ENCODE measurements at places on chromosomes 4 and X.

DNA sequence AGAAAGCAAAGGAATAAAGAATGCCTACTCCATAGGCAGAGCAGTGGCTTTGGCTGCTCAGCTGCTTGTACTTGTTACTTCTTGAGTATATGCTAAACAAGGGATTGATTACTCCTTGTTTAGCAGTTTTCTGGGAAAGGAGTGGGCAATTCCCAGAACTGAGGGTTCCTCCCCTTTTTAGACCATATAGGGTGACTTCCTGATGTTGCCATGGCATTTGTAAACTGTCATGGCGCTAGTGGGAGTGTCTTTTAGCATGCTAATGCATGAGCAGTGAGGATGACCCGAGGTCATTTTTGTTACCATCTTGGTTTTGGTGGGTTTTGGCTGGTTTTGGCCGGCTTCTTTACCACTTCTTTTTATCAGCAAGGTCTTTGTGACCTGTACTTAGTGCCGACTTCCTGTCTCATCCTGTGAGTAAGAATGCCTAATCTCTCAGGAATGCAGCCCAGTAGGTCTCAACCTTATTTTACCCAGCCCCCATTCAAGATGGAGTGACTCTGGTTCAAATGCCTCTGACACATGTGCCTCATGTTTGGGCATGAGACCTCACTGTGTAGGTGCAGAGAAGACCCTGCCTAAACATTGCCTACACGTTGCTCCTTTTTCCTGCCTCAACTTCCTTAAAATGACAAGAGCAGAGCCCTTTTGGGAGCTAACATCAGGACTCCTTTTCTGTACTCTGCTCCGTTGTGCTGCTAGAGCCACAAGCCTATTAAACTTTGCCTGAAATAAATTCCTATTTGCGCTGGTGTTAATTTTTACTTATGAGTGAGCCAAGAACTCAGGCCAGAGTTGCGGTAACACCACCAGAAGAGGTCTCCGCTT, 21.0 kb upstream of the UBA6 start:
- peak; percentile 73 for DNase-seq

DNA sequence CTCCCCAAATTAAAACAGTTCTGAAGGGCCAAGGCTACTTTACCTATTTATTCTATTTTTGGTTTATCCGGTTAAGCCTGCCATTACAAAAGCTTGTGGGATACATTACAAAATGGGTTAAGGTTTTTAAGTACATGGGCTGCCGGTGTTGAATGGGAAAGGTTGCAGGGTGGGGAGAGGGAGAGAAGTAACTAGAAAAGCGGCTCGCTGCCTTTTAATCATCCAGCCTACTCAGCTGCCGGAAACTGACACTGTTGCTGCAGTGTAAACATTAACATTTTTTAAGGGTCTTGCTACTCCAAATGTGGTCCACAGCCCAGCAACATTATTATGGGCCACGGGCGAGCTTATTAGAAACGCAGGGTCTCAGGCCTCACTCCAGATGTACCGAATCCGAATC, 1.5 kb upstream of the IL1RAPL1 start:
- no peak for DNase-seq

DNA sequence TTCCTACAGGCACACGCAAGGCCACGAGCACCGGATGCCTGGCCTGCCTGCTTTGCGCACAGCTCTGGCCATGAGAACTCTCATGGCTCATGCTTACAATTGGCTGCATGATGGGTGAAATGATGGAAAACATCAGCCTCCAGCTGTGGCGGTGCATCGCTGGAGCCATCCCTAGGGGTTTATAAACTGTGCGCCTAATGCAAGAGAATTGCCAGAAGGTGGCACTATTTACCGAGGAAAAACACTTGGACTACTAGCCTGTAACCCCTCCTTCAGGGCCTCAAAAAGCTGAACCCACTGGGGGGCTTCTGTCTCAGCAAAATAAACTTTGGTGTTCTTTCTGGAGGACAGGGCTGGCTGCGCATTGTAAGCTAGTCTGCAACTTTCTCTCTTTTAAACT, 51.9 kb downstream of the PHKA2 start:
- DNase-seq, result peak; percentile 12

DNA sequence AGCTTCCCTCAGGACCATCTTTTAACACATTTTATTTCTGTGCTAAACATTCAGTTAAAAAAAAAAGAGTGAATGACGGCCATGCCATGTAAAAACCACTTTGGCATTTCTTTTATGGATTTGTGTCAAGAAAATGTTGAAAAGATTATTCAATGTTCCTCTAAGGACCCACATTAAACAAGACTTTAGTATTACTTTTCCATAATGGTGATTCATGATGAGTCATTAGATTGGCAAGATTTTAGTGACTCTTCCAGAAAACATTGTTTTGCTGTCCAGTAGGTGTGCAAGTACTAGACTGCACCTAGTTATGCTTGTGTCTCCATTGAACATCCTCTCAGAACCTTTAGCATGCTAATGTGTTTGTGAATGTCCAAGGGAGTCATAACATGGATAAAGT, 748.6 kb downstream of the STPG2 start:
- no peak for DNase-seq

DNA sequence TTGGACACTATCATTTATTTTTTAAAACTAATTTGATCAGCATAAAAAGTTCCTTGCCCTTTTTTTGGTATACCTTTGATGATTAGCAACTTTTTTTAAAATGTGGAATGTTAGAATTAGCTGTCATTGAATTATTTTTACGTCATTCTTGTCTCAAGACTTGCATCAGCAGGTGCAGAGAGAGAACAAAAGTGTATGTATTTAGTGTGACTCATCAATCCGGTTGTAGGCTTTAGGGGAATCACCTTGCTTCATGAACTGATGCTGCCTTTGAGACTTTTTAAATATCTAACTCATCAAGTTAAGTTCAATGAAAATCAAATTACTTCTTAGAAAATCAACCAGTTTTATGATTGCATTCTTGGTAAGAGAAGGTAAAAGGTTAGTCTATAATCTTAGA, 125.1 kb downstream of the ARX start:
- no peak for DNase-seq

DNA sequence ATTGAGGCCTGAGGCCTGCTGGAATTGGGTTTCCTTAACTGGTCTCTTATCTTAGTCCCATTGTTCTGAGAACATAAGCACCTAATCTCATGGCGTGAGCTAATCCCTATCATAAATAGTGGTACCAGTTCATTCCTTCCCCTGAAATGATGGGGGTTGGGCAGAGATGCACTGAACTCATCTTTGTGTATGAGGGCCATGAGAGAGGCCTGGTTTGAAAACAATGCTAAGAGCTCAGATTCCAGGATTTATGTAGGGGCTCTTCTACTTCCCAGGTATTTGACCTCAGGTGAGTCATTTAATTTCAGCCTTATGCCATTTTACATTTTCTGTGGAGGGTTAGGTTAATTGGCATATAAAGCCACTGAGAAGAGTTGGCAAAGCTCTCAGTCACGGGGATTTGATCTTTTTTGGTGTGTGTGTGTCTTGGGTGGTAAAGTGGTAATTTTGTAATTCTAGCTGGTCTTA, 4.4 kb downstream of the RBM3 start:
- no peak for DNase-seq

- no peak for DNase-seq
These were observed 1180.9 kb upstream of the ADGRL3 start for GRCh38 chr4:60019180-60019579.

- no peak for DNase-seq
These were observed 16.2 kb downstream of the NPNT start for GRCh38 chr4:105911426-105911825.

DNA sequence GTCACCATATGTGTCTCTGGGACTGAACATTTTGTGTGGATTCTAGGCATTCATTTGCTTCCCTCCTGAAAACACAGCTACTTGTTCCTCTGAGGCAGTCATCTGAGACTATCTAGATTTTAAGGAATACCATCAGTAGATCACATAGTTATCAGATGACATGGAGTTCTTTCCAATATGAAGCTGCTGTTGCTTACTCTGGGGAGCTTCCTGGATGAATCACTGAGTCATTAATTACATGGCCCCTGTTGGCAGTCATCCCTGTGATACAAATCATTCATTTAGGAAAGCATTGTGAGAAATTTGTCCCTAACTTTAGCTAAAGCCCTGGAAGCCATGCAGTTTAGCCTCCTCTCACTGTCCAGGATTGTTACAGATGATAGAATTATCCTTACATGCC, 98.2 kb upstream of the ARSJ start:
- peak; percentile 93 for DNase-seq

DNA sequence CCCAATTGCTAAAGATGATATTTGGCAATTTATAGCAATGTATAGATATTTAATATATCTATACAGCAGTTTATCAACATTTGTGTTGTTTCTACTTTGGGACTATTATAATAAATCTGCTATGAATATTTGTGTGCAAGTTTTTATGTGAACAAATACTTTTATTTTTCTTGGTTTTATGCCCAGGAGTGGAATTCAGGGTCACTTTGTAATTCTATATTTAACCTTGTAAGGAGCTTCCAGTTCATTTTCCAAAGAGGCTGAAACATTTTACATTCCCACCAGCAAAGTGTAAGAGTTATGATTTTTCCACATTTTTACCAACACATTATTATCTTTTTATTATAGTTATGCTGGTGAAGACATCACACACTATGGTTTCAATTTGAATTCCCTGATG, 801.3 kb downstream of the PCDH18 start:
- no peak for DNase-seq

GRCh38 chrX:13397878-13398818, 78.3 kb upstream of the ATXN3L start:
- DNase-seq, result peak; percentile 96

DNA sequence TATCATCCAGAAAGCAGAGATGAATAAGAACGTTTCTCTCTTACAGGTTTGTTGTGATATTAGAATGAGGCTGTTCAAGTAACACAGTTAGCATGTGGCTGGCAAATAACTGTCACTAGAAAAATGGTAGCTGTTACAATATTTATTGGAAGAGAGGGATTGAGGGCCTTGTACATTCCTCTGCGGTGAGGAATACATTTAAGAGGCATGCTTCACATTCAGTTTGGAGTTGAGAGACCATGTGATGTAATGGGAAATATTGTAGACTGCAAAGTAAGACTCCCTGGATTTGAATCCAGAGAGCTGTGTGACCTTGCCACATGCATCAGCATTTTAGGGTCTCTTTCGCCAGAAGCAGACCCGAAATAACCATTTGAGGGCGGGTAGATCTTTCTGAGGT, 104.8 kb upstream of the KIT start:
- DNase-seq, result peak; percentile 82

DNA sequence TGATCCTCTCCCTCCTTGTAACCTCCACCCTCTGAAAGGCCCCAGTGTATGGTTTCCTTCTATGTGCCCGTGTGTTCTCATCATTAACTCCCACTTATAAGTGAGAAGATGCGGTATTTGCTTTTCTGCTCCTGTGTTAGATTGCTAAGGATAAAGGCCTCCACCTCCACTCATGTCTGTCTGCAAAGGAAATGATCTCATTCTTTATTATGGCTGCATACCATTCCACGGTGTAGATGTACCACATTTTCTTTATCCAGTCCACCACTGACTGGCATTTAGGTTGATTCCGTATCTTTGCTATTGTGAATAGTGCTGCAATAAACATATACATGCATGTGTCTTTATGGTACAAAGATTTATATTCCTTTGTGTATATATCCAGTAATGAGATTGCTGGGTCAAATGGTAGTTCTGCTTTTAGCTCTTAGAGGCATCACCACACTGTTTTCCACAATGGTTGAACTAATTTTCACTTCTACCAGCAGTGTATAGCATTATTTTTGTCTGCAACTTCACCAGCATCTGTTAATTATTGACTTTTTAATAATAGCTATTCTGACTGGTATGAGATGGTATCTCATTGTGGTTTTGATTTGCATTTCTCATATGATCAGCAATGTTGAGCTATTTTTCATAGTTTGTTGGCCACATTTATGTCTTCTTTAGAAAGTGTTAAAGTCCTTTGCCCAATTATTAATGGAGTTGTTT, 1030.9 kb downstream of the FSTL5 start:
- no peak for DNase-seq

GRCh38 chr4:21819086-21819485, 129.5 kb downstream of the KCNIP4 start:
- no peak for DNase-seq

DNA sequence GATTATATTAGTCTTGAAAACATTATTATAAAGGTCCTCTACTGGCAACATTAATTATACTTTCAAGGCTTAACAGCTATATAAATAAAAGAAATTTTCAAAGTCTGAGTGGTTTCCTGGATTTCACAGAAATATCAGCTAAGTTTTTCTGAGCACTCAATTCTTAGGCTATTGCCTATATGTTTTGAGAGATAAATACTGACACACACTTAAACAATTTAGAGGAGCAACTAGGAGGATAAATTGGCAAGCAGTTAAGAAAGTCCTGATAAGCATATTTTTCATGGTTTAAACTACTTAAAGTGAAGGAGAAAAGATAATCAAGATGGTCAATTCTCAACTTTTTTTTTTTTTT, 2.7 kb upstream of the MGARP start:
- no peak for DNase-seq

DNA sequence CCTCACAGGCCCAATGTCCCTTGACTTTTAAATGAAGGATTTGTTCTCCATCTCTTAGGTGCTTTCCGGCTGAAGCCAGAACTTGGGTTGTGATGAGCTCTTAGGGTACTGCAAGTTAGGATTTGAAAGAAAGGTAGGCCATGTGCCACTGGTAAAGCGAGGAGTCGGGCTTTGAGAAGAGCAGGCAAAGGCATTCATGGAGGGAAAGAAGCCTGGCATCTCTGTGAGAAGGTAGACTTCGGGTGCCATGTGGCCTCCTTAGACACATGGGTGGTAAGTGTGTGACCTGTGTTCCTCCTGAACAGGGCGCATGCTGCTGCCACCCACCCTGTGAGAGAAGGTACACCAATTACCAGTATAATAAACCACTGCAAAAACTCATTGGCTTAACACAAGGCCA, 102.9 kb downstream of the GATB start:
- DNase-seq, result no peak

- peak; percentile 41 for DNase-seq
These were observed at the start of gene HSPA4L for GRCh38 chr4:127782275-127783025. HSPA4L (plus strand) TSS chr4:127782322; CDS start chr4:127782551, 229 bp downstream.

- no peak for DNase-seq
These were observed 1535.4 kb upstream of the ADGRL3 start for GRCh38 chr4:59664771-59665170.

DNA sequence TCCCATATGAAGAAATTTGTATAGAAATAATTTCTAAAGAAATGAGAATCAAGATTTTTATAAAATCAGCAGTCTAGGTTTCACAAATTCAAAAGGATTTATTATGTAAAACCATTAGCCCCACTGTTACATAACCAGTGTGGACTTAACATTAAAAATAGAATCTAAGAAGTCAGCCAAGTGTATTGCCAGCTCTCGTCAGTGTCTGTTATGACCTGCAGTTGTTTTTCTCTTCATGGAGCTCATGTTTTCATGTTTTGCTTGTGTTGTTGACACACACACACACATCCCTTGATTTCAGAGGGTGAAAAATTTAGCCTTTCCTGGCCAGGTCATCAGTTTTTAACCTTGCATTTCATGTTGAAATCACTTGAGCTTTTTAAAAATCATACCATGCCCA, 39.5 kb downstream of the USP38 start:
- DNase-seq, result no peak

DNA sequence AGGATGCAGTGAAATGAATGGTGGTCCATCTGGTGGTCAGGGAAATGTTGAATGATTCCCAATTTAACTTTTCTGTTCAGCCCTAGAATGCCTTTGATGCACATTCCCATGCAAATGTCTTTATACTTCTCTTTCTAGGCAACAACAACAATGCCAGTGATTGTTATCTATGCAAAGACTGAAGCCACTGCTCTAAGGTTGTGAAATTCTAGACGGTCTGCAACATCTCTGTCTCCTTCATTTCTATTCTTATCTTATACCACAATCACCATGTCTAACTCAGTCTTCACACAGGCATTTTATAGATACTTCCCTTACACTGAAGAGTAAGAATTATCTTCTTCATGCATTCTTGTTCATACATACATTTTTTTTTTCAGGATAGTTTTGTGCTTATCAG, 84.5 kb downstream of the HPGD start:
- DNase-seq, result no peak
